ENCODE measurements at places on chromosomes 12 and 14. TPM values are rescaled to one million over a fixed set of nuclear protein-coding genes. Genes with fewer than 3 reads are reported as not detected.
A peak's percentile ranks its signal among the peaks of the same experiment; 100 is the strongest.

DNA sequence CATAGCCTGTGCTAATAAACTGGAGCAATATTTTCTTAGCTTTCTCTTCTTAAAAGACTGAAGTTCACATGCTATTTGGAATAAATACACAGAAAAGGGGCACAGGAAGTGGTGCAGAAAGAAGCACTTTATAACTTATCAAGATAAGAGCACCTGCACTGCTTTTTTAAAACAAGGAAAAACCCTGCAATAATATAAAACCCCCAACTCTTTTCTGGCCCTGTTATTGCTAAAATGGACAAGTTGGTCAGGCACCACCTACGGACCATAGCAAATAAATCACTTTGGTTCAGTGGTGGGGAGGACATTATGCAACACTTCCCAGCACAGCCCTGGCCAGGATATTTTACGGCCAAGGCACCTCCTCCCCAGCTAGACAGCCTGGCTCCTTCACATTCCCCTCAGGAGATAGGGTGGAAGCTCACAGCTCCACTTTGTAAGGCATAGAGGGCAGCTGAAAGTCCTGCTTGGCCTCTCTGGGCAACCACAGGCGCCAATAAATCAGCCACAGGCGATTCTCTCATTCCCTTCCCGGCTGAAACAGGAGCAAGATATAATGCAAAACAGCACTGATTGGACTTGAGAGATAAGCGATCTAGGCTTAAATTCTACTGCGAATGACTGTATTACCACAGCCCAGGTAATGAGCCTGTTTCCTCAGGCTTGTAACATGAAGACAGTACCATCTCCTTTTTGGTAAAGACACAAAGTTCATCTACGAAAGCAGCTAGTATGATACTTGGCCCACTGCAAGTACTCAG is 2.0 kb downstream of the ZBTB25 start:
- H3K36me3 ChIP-seq, result peaks cover 59% of the 10 kb centered on the region
- H3K27ac ChIP-seq, result peak overlapping the region; percentile 100
- peak overlapping the region; percentile 96 for H3K4me3 ChIP-seq
- no peak for DNase-seq

GRCh38 chr14:99245564-99246511 is 26.2 kb downstream of the BCL11B start:
- no peaks in the 10 kb centered on the region for H3K27me3 ChIP-seq
- peak overlapping the region; percentile 88 for H3K27ac ChIP-seq
- H3K4me1 ChIP-seq, result peaks cover 83% of the 10 kb centered on the region
- H3K4me3 ChIP-seq, result peak overlapping the region; percentile 73

- H3K27me3 ChIP-seq, result peaks cover 45% of the 10 kb centered on the region
- DNase-seq, result no peak
- H3K4me1 ChIP-seq, result peaks cover 17% of the 10 kb centered on the region
- no peaks in the 10 kb centered on the region for H3K36me3 ChIP-seq
- H3K27ac ChIP-seq, result no peak overlapping the region
Observed at GRCh38 chr12:30823764-30824163, 69.0 kb upstream of the CAPRIN2 start.

The NPAS3 gene
- total RNA-seq, result not detected

- no peak overlapping the region for H3K4me3 ChIP-seq
- no peak overlapping the region for H3K27ac ChIP-seq
- peaks cover 46% of the 10 kb centered on the region for H3K4me1 ChIP-seq
- H3K36me3 ChIP-seq, result peaks cover 2% of the 10 kb centered on the region
- peaks cover 21% of the 10 kb centered on the region for H3K27me3 ChIP-seq
Observed at GRCh38 chr12:108317308-108318234, 21.5 kb downstream of the CMKLR1 start.

DNA sequence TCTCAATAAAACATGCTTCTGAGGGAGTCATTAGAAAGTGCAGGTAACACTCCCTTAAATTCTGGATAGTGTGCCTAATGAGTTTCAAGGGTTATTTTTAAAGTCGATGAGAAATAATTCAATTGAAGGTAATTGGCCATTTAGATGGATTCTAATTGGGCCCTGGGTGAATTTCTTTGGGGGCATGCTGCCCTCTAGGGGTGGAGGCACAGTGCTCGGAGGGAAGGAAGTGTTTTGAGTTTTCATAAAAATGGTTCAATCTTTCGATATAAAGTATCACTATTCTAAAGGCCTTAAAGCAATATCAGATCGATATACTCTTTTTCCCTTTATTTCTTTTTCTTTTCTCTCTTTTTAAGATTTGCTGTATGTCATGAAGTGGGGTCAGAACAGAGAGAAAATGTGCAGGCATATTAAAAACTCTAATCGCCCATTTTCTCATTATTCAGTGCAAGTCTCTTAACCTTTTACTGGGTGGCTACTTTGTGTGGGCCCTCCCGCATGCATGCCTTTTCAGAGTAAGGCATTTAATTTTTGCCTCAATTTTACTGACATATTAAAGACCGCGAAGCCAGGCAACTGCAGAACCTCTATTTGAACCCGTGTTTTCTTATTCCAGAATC is 25.5 kb downstream of the NKX2-8 start:
- no peak overlapping the region for H3K27ac ChIP-seq
- peak; percentile 36 for DNase-seq
- H3K4me1 ChIP-seq, result no peaks in the 10 kb centered on the region
- no peaks in the 10 kb centered on the region for H3K36me3 ChIP-seq
- H3K27me3 ChIP-seq, result peaks cover 8% of the 10 kb centered on the region
- no peak overlapping the region for H3K4me3 ChIP-seq

DNA sequence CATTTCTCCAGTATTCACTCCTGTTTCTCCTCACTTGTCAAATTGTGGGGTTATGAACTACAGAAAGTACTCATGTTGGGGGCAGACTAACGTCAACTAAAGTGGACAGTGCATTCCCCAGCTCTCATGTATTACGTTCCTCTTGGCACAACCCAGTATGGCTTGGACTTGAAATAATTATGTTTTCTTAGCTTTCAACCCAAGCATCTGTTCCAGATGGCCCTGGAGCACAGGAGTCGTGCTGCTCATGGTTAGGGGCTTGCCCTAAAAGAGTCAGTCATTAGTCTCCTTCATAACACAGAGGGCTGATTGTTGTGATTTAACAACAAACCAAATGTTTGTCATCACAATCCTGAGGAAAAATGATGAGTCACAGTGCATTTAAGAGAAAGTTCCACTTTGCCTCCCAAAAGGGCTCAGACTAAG is 154.4 kb downstream of the RPAP3 start:
- no peaks in the 10 kb centered on the region for H3K27me3 ChIP-seq
- DNase-seq, result no peak
- H3K4me3 ChIP-seq, result no peak overlapping the region
- H3K36me3 ChIP-seq, result peaks cover 9% of the 10 kb centered on the region

All from activated CD8-positive, alpha-beta T cell treated with anti-CD3 and anti-CD28 coated beads, Interleukin-2, amount 10 ng/mL, durations not matched to agents 7 days and 5 days (primary cell).